GM04504 (cell line): ENCODE measurements at places on chromosomes 1 and 21.
A peak's percentile ranks its signal among the peaks of the same experiment; 100 is the strongest.

DNA sequence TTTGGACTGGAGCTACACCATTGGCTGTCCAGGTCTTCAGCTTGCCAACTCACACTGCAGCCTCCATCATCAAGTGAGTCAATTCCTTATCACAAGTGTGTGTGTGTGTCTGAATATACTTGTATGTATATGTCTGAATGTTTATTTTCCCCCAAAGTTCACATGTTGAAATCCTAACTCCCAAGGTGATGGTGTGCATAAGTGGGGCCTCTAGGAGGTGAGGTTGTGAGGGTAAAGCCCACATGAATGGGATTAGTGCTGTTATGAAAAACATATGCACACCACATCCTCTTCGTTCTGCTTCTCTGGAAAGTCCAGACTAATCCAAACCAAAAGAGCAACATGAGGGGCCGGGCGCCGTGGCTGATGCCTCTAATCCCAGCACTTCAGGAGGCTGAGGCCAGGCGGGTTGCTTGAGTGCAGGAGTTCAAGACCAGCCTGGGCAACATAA lies 48.7 kb upstream of the LBR start:
- no peak for DNase-seq

DNA sequence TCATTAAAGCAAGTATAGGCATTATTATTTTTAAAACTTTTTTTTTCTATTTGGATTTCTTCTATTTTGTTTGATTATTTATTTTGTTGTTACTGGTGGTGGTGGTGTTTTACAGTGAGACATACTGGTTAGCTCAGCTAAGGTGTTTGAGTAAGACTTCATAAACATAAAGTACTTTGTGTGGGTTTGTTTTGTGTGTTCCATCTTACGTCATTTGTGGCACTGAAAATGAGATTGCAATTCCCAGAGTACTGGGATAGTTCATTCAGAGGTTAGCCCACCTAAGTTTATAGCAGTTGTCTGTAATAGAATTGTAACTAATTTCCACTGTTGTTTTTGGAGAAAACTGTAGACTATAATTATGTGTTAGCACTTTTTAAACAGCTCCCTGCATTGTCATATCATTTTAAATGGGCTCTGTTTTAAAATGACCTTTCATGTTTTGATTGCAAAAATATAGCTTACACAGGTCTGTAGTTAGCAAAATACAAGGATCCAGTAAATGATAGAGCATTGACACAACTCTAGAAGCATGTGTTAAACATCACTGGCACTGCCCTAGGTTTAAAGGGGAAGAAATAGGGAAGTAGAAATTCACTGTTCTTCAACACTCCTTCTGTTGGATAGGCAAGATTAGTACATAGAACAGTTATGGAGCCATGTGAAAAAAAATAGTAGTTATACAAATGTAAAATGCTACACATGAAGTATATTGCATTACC lies 171.7 kb downstream of the NFIA start:
- DNase-seq = no peak

DNA sequence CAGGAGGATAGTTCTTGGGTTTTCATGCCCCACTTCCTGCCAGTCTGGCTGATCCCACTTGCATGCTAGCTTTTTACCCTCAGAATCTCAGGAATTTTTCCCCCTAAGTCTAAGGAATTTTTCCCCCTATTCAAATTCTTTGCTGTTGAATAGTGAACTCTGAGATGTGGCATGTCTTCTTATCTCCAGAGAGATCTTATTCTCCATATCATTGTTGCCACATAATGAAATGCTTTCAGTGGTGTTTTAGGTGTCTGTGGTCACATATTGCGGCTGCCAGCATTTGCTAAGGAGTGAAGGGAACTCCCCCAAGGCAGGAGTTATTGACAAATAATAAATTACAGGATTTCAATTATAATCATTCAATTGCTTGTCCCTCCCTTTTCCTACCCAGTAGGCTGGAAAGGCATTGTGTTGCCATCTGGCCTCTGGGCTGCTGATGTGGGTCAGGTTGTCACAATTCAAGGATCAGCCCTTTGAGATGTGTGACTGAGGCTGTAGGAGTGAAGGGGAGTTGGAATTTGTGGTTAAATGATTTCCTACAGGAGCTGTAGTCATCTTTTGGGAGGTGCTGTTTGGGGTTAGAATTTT lies 3.9 kb upstream of the FLG start:
- DNase-seq = no peak

DNA sequence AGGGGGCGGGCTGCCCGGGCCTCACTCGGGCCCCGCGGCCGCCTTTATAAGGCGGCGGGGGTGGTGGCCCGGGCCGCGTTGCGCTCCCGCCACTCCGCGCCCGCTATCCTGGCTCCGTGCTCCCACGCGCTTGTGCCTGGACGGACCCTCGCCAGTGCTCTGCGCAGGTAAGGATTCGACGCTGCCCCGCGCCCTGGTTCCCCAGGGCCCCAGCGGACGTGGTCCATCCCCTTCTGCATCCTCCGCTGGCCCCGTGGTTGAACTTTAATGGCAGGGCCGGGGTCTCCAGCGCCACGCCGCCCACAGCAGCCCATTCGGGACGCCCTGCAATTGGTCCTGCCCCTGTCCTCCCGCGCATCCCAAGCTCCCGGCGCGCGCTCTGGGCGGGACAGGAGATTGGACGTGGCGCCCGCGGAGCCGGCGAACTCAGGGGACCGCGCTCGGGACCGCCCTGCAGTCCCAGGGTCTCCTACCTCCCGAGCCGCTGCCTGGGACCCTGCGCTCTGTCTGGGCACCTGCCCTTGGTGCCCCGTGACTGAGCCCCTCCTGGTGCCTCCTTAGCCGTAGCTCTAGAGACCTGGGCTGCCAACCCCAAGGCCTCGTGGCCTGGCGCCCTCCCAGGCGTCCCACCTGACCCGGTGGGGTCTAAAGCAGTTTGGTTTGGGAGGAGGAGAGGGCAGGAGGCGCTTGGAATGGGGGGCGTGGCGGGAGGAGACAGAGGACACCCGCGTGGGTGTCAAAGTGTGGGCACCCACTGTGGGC lies at the start of gene ALPL:
ALPL (plus strand) TSS at position 73 of the 762 bp plus-strand sequence. CDS start 44,659 bp downstream, outside the sequence.
- DNase-seq = no peak

GRCh38 chr1:12179111-12179519 lies 12.3 kb downstream of the TNFRSF1B start:
- DNase-seq = peak; percentile 44

DNA sequence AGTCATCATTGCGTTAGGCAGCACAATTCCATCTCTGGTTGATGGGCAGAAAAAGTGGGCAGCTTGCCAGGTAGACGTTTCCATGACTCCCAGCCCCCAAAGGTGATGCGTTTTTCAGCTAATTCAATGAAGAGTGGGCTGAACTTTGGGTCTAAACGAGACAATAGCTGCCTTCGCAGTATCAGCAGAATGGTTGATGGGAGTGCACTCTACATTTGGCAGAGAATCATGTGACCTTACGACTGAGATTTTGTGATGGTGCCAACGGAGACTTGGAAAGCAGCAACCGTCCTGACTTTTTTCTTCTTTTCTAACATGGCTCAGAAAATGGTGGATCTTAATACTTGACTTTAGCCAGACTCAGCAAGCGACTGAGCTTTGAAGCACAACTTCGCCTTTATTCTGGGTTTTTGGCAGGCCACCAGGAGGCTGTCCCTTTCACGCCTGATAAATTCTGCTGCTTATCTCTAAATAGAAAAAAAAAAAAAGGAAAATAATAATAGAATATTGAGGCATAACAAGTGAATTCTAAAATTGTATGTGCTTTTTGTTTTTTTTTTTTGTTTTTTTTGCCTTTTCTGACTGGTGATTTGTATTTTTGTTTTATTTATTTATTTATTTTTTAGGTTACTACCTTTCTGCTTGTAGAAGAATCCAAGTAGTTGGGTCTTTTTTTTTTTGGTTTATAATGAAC lies 804.8 kb downstream of the USP25 start:
- peak; percentile 52 for DNase-seq

- DNase-seq = no peak
These were observed 44.4 kb upstream of the PCBP3 start for GRCh38 chr21:45599146-45599581.

DNA sequence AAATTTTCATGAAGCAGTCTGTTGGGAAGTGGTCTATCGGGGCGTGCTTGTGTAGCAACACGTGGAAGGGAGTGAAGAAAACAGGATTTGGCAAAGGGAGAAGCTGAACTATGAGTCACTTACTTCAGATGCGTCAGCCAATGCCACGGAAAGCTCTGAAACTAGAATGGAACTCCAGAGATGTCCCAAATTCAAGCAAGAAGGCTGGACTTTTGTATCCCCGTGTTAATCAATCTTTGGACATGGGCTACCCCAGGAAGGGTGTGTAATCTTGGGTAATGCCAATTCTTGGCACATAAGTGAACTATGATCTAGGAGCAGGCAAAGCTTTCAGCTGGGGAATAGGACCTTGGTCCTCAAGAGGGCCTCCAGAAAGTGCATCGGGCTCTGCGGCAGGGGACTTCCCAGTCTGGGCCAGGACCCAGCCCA lies 102.6 kb downstream of the ADSS2 start:
- peak; percentile 67 for DNase-seq

GRCh38 chr1:182370532-182370931 lies 21.1 kb downstream of the GLUL start:
- no peak for DNase-seq

DNA sequence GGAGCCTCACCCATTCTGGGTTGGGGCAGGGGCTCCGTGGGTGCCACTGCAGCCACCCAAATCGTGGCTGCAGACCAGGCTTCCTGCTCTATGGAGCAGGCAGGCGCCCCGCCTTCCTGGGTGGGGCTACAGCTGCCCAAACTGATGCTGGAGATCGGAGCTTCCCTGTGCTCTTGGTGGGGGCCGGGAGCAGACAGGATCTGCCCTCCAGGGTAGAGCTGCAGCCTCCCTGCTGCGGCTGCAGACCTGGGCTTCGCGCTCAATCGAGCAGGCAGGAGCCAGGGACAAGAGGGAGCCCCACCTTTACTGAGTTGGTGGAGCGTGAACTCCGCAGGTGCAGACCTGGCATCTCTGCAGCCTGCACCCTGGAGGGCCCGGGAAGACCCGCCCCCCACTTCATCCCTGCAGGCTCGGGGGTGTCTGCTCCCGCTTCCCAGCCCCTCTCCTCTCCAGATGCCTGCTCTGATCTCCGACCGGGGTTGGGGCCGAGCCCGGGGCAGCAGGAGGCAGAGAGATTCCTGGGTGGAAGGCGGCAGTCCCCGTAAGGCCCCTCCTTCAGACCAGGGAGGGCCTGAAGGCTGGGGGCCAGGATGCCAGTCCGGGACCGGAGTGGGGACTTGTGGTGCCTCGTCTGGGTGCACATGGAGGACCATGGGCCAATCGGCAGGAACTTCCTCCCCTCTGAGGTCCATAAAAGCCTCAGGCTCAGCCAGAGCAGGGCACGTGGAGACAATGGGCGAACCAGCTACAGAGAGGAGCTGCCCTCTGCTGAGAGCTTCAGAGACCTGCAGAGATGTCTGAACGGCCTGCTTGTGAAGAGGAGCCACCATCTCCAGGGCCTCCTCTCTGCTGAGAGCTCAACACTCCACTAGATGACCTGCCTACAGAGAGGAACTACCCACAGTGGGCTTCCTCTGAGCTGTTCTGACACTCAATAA lies 359.3 kb downstream of the SMYD3 start:
- DNase-seq = no peak

DNA sequence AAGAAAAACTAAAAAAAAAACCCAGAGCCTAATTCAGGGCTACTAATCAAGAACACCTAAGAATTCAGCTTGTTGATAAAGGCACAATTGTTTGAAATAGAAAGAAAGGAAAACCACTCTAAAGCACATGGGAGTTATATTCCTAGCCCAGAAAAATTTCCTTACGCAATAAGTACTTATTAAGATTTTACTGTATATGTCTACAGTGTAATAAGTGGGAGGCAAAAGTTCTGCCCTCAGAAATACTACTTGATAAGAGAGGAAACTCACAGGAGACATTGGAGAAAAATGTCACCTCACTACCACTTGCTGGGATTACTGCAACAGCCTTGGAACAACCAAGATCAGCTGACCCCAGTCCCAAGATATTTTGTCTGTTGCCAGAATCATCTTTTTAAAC lies 66.1 kb downstream of the IARS2 start:
- DNase-seq = no peak

DNA sequence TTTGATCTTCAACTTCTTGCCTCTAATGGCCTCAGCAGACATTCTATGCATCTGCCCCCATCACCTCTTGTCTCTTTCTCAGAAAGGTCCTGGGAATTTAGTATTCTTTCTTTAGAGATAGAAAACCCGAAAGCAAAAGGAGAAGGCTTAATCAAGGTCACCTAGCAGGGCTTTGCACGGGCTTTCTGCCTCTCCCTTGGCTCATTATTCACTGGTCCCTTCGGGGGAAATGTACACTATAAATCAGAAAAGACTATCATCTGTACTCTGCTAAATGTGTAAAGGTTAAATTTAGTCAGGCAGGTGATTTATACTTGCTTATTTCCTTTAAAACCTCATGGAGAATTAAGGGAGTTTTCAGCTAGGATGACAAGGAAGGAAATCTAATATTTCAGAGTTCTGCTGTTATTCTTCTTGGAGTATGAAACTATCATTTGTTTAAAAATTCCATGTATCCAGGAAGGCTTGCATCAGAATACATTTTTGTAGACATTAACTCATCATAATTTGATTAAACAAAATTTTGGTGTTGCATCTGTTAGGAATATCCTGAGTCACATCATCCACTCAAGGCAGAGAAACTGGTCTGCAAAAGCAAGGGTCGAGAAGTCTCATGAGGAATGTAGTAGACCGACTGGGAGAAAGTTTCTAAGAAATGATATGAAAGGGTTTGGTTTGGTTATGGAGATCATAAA lies 124.6 kb downstream of the GABPA start:
- DNase-seq = no peak

DNA sequence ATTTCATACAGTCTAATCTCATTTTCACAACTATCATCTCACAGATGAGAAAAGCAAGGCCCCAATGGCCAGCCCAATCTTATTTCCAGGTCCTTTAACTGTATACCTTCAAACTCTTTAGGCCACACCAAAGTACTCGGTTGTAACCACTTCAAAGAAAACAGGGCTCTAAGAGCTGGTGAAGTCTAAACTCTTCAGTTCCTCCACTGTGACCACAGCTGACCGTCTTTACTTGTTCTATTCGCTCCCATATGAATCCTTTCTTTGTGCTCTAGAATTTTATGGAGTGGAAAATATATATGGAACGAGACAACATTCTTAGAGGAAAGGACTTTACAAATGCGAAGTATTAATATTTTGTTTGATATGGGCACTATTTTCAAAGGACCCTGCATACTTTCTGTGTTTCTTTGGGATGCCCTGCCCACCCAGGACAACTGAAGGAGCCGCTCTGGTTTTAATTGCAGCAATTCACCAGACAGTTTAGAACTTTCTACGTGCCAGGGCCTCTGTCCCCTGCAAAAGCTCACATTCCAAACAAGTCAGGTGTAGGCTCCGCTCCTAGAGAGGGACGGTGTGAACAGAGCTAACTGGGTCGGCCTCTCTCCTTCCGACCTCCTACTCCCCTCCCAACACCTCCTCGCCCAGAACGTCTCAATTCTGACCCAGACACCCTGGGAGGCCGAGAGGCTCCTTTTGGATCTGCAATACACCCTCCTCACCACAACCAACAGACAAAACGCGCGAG lies 15.7 kb downstream of the IER5 start:
- no peak for DNase-seq

GRCh38 chr1:92910081-92910480 lies 51.2 kb downstream of the DIPK1A start:
- no peak for DNase-seq

- peak; percentile 53 for DNase-seq
These were observed 749 bp downstream of the IBA57 start for GRCh38 chr1:228166170-228166936.

GRCh38 chr1:78691995-78692747 lies 42.5 kb downstream of the IFI44 start:
- DNase-seq = no peak
